ENCODE measurements at places on chromosomes 5 and 9.

DNA sequence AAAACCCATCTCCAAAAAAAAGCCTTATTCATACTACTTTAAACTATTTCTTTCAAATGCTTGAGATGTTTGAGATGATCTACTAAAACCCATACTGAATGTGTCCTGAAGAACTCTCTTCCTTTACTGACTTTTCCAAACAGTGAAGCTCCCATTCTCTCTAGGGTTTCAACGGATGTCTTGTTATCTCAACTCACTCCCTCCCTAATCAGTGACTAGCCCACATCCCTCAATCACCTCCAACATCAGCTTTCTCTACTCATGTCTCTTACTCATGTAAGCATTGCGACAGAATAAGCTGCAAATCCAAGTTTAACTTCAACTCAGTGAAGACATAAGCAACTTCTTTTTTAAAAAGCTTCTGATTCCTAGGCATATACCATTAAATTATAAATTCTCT is 42.1 kb downstream of the WDR41 start:
- no peak for DNase-seq

- DNase-seq: no peak
Measured at GRCh38 chr9:81669866-81670265, 19.5 kb downstream of the TLE1 start.

DNA sequence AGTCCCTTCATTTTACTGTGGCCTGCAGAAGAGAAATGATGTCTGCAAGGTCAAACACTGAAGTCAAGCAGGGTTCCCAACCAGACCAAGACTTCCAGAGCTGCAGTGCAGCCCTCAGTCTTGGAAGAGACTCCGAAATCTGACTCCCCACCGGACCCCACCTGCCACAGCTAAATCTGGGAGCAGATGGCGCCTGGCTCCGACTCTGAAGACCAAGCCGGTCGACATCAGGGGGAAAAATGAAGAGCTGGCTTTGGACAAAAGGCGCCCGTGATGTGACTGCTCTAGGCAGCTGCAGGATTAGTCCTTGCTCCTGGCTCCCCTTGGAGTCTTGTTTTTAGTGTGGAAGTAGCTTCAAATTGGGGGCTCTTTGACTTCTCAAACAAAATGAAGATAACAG is 72.4 kb upstream of the ZNF622 start:
- DNase-seq: no peak

DNA sequence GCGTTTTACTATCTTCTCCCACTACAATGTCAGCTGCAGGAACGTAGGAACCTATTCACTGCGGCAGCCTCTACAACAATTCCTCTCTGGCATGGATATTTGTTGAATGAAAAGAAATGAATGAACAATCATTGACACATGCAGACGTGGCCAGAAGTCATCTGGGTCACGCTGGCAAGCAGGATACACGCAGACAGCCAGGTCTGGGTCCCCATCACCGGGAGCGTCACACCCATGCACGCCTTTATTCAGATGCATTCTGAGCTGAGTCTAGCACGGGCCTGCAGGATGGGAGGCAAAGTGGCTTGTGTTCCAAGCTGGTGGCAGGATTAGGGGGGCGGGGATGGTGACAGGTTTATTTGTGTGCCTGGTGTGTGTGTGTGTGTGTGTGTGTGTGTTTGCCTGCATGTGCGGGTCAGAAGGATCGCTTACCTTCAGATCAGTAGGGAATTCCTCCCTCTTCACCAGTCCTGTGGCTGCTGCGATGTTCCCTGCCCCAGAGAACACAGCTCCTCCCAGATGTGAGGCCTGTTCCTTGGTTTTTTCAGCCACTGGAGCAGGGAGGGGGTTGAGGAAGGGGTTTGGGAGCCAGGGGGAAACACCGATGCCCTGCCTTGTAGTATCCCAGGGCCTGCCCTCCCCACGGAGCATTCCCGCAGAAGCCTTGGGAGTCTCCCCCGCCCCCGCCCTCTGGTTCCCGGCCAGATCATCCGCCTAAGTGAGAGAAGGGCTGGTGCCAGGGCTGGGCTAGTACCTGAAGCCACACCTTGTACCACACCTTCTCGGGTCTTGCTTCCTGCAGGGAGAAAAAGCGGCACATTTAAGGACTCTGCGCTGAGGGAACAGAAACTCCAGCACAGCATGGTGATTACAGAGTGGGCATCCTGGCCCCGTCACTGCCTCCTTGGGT is 4.1 kb downstream of the SNCB start:
- no peak for DNase-seq

DNA sequence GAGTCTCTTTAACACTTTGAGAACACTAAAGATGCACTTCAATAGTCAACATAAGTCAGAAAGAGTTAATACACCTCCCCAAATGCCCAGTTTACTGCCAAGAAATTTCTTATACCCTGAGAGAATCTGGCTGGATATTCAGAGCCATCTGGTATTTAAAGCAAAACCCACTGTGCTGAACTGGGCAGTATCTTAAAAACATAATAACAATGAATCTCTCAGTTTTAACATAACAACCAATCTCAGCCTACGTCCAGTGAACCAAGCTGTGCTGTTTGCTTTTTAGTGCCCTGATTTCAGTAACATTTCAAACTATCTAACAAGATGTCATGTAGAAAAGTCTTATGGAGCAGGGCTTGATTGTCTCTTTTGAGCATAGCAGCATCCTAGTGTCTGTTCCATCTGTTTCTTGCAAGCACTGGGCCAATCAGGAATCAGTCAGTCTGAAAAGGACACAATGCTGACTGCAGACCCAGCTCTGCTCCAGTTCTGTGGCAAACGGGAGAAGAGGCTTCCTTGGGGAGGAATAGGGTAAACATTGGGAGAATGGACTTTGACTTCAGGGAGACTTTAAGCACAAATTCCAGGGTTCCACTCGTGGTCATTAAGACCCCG is 43.6 kb upstream of the FAM81B start:
- DNase-seq: no peak

DNA sequence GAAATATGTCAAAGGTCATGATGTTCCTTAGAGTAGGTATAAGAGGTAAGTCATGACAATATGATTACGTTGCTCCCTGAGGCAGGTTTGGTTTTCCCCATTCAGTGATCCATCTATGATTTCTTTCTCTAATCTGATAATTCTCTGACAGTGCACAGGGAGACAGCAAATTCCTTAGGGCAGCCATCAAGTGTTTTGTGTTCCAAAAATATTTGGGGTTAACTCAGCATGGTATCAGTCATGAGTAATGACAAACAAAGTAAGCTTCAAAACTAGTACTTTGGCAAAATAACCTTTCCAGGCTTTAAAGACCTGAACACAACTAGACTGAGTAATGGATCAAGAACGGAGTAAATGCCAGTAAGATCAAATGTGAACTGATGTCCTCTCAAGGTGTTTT is 55.3 kb upstream of the SPATA31E1 start:
- no peak for DNase-seq

- no peak for DNase-seq
Measured at GRCh38 chr9:133578524-133579441, 30.4 kb downstream of the FAM163B start.

GRCh38 chr9:32394381-32395049 is 10.1 kb downstream of the ACO1 start:
- no peak for DNase-seq

DNA sequence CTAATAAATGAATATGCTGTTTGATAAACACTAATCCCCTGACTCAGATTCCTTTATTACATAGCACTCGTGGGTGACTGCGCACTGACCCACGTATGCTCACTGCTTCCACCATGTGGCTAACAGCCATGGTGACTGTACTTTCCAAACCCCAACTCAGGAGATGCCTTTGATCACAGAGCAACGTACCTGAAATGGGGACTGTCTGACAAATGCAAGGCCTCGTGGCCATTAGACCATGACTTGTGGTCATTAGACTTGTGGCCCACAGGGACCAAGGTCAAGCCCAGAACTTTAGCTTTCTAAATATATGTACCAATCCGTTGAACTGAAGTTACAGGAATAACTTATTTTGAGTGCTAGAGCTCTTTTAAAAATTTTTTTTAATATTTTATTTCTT is 46.6 kb downstream of the CYFIP2 start:
- peak; percentile 19 for DNase-seq

DNA sequence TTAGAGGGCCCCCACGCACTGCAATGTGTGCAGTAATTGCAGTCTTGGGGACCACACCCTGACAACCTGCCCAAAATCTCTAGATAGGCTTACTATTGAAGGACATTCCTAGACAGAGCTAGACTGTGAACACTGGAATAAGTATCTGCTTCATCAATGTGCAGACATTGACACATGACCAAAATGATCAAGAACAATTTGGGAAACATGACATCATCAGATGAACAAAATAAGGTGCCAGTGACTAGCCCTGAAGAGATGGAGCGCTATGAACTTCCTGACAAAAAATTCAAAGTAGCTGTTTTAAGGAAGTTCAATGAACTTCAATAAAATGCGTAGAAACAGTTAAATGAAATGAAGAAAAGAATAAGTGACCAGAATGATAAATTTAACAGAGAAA is 15.3 kb downstream of the EGFLAM start:
- no peak for DNase-seq

DNA sequence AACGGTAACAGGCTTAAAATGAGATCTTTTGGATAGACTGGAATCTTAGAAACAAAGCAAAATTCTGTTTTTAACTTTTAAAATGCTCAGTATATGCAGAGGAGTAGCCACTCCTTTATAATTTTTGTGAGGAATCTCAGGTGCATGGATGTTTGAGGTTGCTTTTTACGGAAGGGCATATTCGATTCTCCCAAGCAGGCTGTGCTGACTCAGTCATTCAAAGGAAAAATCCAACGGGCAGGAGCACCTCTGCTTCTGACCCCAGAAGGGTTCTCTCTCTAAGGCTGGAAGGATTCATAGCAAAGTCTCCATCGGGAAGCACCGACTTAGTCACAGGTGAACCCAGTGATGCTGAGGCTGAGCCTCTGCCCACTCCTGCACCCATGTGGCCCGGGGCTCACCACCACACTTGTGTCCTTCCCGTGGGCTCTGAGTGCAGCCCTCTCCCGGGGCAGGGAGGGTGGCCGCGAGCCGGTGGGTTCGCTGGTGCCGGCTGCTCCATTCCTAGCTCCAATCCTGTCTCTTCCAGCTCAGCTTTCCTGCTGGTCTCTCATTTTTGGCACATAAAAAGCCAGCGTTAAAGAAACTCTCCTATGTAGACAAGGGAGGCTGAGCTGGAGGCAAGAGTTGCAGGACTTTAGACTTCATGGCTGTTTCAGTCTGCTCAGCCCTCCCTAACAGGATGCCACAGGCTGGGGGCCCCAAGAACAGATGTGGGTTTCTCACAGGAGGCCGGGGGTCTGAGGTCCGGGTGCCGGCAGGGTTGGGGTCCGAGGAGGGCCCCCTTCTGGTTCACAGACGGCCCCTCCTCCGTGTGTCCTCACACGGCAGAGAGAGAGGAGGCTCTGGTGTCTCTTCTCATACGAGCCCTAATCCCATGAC is 135.6 kb upstream of the LPCAT1 start:
- no peak for DNase-seq

DNA sequence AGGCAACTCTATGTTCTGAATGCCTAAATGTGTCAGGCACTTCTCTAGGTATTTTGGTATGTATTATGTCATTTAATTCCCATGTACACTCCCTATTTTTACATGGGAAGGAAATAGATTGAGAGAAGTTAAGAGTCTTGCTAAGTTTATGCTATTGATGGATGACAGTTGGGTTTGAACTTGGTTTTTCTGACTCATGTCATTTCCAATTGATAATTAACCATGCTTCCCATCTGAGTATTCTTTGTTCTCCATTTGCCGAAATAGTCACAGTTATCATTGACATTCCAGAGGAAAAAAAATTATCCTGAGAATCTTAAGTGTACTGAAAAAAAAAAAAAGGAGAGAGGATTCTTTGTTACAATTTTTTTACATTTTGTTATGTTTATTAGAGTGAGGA is 23.1 kb upstream of the DMRTA1 start:
- DNase-seq: no peak

DNA sequence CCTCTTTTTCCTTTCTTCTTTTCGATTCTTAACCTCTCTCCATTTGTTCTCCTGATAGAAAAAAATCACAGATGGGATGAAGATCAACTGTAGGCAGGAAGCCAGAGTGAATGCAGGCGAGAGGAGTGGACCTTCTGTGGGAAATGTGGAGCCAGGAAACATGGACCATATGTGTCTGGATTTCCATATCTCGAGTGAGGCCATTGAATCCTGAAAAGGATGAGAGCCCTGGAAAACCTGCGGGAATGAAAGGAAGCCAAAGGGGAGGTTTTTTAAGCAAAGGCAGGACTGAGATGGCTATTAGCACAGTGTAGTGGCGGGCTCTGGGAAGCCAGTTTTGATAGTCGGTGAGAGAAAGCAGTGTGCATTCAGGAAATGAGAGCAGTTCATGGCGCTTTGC is 139.5 kb upstream of the C9orf72 start:
- no peak for DNase-seq

- DNase-seq: no peak
Measured at GRCh38 chr5:178080618-178081410, 32.5 kb upstream of the N4BP3 start.

All from right lung (tissue), 10 donors.